OCI-LY7 (cell line): ENCODE measurements at places on chromosomes 16 and 17. TPM values are rescaled to one million over a fixed set of nuclear protein-coding genes. Genes with fewer than 3 reads are reported as not detected.

NMRAL1 gene
- total RNA-seq = 114 and 139 TPM in 2 replicates

- no peak for DNase-seq
Observed at GRCh38 chr16:11711662-11712061, 31.0 kb downstream of the TXNDC11 start.

GRCh38 chr16:12256921-12257320 lies 280.4 kb downstream of the SNX29 start:
- DNase-seq = no peak

DNA sequence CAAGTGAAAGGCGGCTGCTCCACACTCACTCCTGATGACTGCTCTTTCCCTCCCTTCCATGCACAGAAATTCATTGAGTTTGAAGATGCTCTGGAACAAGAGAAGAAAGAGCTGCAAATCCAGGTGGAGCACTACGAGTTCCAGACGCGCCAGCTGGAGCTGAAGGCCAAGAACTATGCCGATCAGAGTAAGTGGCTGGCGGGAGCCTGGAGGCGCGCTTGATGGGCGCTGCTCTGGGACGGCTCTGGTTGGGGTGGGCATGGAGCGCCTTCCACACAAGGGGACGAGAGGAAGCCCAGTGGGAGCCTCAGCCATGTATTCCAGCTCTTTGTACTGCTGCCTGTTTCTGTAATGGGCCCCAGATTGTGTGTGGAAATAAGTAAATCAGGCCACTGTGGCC lies 18.5 kb downstream of the MAPK8IP3 start:
- no peak for DNase-seq

- no peak for DNase-seq
Observed at GRCh38 chr17:32903774-32904673, 23.9 kb upstream of the TMEM98 start.

GRCh38 chr17:79255456-79255855 lies 180.8 kb downstream of the ENGASE start:
- DNase-seq = no peak

GRCh38 chr17:37492167-37492566 lies 2.5 kb downstream of the DUSP14 start:
- no peak for DNase-seq

KRT12 gene
- total RNA-seq = not detected in 2 replicates

- DNase-seq = no peak
Observed at GRCh38 chr17:78912082-78912481, 9.1 kb upstream of the CEP295NL start.

GRCh38 chr17:66472123-66472522 lies 169.7 kb downstream of the PRKCA start:
- DNase-seq = no peak

- DNase-seq = no peak
Observed at GRCh38 chr17:59629174-59629573, 9.5 kb downstream of the CLTC start.

ABCA9 gene
- 0.06 TPM in 1 of 2 replicates, not detected in the other for total RNA-seq
